ENCODE measurements at places on chromosomes 6 and 20. TPM values are rescaled to one million over a fixed set of nuclear protein-coding genes. Genes with fewer than 3 reads are reported as not detected.
A peak's percentile ranks its signal among the peaks of the same experiment; 100 is the strongest.

DNA sequence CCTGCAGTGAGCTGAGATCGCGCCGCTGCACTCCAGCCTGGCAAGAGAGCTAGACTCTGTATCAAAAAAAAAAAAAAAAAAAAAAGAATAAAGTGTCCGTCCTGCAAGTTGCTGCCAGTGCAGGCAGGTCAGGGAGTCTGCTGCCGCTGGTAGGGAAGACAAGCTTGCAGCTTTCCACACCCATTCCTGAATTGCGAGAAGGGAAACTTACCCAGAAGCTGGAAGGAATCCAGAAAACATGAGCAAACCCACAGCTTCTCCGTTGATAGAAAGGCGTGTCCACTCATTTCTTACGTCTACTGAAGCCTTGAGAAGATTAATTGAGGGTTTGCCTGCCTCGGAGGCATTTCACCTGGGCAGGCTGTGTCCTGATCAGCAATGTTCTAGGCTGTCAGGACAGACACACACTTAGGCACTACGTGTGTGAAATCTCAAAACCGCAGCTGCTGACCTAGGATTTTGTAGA lies 61.6 kb upstream of the DSP start:
- DNase-seq, result peak; percentile 91

GRCh38 chr20:20184149-20184548 lies 131.8 kb downstream of the CFAP61 start:
- DNase-seq, result no peak

- DNase-seq, result peak; percentile 60
Observed at GRCh38 chr20:33909331-33909921, 84.3 kb upstream of the RALY start.

DNA sequence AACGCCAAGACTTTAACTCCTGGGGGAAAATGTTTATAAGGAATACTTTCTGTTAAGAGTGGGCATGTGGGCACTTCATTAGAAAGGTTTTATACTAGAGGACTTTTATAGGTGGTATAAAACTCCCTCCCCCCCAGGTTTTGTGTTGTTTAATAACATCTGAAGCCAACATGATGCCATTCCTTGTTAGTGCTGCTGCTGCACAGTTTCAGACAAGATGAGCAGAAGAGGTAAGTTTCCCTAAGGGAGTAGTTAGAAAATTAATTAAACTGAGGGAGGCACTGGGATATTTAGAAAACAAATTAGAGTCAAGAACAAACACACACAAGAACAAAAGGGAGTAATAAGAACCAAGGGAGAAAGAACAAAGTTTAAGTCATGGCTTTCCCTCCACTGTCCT lies 362.4 kb downstream of the GRIK2 start:
- no peak for DNase-seq

GRCh38 chr6:45949256-45949655 lies 66.4 kb downstream of the CLIC5 start:
- DNase-seq, result peak; percentile 21

DNA sequence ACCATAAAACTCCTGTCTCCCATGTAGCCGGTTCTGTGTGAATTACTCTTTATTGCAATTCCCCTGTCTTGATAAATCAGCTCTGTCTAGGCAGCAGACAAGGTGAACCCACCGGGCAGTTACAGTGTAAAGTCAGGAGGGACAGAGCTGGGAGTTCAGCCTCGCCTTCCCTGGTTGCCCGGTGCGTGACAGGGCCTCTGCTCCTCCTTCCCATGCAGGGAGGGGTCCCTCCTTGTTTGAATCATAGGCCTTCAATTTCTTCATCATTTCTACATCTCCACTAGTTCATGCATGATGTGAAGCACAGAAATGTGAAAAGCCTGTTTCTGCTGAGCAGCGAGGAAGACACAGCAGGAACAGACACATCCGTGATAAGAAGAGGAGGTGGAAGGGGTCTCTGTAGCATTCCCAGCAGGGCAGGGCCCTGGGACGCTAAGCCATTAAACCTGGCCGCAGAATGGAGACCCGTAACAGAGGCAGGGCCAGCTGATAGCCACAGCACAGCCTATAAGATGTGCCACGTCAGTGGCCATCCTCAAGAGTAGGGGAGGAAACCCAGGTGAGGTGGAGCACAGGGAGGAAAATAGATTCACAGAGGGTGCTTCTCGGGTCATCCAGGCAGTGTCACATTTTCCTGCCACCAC lies 106.7 kb upstream of the CST7 start:
- DNase-seq, result no peak

DNA sequence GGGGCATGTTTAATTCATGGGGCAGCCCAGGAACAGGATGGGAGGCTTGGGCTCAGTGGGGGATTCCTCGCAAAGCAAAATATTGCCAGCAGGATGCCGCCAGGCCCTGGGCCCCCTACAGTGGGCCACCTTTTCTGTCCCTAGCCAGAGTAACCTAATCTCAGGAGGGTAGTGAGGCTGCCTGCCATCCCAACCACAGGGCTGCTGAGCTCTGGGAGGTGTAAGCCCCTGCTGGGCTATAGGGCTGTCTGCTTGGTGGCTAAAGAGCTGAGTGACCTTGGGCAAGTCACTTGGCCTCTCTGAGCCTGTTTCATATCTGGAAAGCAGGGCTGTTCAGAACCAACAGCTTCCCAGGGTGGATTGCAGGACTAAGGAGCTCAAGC lies 35.7 kb upstream of the CDH22 start:
- no peak for DNase-seq

DNA sequence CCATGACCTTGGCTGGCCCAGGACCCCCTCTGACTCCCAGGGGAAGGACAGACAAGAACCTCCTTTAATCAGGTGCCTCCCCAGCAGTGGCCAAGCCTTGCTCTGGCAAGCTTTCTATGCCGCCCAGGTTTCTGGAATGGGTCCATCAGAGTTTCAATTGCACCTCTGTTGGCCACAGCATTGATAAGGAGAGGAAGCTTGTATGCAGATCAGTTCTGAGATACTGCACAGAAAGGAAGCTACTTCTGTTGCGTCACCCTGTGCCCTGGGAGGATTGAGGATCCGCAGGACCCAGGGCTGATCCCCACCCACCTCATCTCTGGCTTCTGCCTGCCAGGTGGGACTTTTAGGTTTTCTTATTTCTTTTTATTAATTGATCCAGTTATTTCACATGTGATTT lies 167.2 kb downstream of the TFAP2C start:
- DNase-seq, result peak; percentile 39

GRCh38 chr6:834866-835265 lies 141.9 kb upstream of the EXOC2 start:
- DNase-seq, result no peak

DNA sequence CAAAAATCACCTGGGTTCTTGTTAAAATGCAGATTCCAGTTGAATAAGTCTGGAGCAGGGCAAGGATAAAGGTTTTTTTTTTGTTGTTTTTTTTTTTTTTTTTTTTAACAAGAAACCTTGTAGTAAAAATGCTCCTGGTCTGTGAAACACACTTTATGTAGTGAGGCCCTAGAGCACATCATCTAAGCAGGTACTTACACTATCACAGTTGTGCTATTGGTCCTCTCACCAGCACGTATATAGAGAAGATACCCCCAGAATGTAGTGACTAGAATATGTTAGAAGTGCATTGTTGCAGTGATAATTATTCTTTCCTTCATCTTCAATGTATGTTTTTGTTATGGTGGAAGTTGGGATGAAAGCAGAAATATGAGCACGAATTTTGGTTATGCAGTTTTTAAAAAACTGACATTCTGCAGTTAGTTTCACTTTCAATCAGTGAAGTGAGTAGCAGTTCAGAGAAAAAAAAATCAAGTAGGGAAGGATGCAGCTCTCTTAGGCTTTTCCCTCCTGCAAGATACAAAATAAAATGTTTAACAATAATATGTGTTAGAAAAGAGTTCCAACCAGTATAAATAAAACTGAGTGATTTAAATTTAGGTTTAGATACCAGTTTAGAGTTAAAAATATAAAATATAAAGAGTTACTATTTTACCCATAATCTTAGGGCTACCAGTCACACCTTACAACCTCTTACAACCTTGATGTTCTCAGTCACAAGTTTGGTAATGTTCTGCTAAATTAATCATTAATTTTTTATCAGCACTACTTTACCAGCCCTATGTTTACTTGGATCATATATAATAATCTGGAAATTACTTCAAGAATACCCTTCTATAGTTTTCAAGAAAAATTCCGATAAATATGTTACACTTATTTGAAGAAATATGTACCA lies 9.2 kb upstream of the DEFB113 start:
- no peak for DNase-seq

DNA sequence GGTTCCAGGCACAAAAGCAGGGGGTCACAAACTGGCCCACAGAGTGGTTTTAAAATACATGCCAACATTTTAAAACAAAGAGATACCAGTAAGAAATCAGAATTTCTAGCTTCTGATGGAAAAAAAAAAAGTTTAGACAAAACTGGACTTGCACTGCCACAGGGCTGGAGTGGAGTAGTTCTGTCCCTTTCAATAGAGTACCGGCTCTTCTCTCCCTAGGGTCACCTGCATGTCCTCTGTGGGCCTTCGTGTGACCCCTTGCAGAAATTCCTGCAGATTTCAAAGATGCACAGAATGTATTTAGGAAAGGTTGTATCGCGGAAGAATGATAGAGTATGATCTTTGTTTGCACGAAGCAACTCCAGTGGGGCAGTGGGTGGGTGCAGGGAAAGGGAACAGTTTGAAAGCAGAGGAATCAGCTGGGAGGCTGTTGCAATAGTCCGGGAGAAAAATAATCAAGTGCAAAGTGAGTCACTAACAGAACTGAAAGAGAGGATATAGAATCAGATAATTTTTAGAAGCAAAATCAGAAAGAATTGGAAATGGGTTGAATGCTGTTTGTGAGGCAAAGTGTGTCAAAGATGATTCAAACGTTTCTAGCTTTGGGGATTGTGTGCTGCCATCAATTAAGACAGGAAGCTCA lies 97.3 kb upstream of the STXBP5 start:
- DNase-seq, result no peak

DNA sequence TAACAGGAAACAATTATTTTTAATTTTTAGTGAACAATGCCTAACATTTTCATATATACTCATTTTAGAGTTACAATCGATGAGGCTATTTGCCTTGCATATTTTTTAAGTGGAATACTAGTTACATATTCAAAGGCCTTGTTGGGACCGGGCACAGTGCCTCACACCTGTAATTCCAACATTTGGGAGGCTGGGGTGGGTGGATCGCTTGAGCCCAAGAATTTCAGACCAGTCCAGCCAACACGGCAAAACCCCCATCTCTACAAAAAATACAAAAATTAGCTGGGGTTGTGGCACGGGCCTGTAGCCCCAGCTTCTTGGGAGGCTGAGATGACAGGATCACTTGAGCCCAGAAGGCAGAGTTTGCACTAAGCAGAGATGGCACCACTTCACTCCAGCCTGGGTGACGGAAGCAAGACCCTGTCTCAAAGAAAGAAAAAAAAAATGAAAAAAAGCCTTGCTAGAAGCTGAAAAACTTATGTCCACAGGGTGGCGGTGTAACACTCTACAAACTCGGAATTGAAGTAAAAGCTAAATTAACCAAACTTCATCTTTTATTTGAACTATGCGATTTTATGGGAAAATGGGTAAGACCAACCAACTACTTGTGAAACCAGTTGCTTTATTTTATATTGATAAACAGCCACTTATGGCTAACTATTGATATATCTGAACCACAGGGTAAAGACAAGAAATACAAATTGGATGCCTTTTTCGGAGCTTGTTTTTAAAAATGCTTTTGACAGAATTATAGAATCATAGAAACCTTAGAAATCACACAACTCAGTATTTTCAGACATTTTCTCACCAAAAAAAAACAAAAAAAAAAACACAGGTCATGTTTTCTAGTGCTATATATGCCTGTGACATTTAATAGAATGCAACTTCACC lies 24.1 kb upstream of the ROS1 start:
- peak; percentile 77 for DNase-seq

Gene CAPN11
- total RNA-seq, result not detected

Gene SYNDIG1
- not detected for total RNA-seq

Gene TSPO2
- not detected for total RNA-seq
